ENCODE measurements at places on chromosomes 2 and 18. TPM values are rescaled to one million over a fixed set of nuclear protein-coding genes. Genes with fewer than 3 reads are reported as not detected.

DNA sequence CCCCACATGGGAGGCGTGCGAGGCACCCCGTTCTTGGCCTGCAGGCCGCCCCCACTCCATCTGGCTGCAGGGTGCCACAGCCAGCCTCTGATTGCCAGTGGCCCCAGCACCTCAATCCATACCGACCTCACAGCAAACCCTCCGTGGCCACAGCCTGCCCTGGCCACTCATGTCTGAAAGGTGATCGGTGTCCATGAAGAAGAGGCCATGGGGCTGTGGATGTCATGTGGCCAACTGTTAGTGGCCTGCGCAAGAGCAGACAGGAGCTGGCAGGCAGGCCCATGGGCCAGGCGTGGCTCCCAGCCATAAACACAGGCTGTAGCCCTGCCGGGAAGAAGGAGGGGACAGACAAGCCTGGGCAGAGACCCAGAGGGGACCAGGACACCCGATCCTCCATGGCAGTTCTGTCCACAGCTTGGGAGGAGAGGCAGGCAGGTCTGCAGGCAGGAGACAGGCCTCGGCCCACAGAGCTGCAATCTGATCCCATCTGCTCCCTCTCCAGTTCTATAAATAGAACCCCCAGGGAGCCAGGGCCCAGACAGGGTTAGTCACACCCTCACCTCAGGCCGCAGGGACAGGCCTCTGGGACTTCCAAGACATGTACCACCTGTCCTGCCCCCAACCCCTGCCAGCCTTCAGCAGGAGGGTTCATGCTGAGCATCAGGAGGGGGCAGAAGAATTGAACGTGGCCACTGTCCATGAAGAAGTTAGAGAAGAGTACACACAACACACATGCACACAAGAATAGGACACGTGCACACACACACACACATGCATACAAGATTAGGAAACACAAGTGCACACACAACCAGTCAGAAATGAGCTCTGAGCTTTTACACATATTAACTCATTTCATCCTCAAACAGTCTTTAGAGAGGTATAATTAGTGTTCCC lies 16.9 kb downstream of the STEAP3 start:
- peak; percentile 73 for DNase-seq

DNA sequence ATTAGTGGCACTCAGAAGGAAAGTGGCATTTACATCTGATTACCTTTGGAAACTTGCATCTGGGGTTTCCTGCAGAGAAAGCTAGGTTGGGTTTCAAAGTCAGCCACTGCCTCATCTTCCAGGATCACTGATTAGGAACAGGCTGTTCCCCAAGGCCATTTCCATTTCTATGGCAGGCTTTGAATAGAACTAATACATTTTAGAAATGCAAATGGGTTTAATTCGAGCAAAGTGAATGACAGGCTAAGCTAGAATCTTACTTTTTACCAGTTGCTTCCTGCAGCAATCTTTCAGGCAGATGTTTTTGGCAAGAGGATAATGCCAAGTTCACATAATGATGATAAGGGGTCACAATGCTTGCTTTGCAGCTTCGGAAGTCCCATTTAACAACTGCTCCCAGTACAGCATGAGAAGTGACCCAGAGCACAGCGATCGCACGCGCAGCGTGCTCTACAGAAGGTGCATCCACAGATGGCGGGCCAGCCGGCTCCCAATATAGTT lies 336.7 kb downstream of the LPIN1 start:
- no peak for DNase-seq

DNA sequence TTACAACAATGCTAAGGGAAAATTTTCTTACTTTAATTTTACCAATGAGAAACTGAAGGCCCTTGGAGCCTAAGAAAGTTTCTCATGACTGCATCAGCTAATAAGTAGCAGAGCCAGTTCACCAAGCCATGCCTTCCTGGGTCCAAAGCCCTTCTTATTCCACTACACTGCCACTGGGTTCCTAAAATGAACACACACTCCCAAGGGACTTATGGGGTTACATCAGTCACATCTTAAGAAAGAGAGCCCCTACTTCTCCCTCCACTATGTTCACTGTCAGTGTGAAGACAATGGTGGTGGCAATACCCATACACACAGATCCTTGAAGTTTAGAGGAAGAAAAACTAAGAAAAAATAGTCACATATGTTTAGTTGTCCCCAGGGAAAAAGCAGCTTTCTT lies 20.6 kb downstream of the MBD2 start:
- no peak for DNase-seq

- no peak for DNase-seq
These were observed 6.8 kb downstream of the CYB5A start for GRCh38 chr18:74284980-74285355.

GRCh38 chr18:35816003-35816402 lies 156.5 kb upstream of the RMP24 start:
- no peak for DNase-seq

CFAP53 gene
- total RNA-seq: 3.7 TPM
